Activated T-helper 1 cell treated with Interleukin-2 at 50 U/mL for 16 hours (primary cell): ENCODE measurements at places on chromosomes 12 and 14.

- DNase-seq = no peak
Measured at GRCh38 chr14:78983126-78983525, 813.0 kb downstream of the NRXN3 start.

DNA sequence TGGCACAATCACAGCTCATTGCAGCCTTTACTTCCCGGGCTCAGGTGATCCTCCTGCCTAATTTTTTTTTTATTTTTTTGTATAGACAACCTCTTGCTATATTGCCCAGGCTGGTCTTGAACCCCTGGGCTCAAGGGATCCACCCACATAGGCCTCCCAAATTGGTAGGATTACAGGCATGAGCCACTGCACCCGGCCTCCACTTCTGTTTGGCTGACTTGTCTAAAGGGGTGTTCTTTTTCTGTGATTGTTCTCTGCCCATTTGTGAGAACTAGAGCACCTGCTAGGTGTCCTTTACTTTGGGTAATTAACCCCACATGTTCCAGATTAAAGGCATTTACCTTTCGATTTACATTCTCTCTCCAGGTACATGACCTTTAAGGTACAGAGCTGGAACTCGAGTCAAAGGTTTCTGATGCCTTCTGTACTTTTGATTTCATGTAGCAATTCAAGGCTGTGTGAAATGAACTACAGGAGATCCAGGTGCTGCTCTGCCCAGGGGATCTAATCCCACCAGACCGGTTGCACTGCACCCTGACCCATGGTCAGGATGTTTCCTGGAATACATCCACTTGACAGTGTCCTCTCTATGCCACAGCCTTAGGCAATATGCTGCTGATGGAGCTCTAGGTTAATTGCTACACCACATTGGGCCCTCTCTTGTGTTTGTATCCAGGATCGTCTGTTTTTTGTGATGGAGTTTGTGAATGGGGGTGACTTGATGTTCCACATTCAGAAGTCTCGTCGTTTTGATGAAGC lies 163.6 kb downstream of the PRKCH start:
- no peak for DNase-seq

DNA sequence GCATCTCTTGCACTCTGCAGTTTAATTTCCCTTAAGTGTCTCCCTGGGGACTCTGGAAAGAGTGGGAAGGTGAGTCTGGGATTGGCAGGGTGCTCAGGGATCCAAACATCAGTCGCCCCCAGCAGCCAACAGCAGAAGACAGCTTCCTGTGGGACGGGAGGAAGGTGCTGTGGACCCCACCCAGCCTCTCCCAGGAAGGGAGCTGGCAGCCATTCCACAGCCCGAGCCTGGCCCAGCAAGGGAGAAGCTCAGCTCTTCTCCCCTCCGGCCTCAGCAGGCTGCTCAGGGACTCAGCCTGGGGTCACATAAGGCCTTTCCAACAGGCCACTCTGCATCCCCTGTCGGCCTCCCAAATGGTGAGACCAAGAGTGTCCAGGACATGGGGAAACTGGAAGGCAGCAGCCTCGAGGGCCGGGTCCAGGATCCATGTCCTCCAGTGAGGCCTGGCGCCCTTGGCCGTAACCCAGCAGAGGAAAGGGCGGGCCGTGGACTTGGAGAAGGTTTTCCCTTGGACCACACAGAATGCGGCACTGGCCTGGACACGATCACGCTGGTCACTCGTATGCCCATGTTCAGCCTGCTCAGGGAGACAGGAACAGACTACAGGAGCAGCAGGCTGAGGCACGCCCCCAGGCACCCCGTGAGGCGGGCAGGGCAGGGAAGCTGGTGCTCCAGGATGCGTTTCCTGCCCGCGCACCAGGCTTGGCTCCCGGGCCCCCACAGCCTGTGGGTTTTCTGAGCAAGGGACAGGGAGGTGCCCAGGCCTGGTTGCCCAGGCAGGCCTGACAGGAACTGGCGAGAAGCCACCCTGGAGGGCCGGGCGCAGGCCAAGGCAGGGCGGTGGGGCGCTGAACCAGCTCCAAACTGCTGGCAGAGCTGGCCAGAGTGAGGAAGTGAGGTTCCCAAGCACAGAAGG lies 3.5 kb downstream of the XRCC3 start:
- DNase-seq = no peak

- DNase-seq = no peak
Measured at GRCh38 chr12:89181271-89181920, 170.9 kb downstream of the DUSP6 start.

DNA sequence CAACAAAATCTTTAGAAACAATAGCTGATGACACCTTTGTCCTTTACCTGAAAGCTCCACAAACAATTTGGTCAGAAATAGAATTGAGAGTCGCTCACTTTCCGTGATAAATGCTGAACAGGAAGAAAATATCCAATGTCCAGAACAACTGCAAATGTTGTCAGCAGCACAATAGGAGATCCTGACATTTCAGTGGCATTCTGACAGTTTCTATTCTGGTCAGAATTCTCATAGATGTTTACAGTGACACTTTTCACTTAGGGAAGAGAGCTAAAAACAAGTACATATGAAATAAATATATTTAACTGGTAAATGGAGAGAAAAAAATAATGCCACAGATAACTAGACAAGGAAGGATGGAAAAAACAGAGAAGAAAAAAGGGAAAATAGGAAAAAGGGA lies 39.1 kb downstream of the MAGOHB start:
- DNase-seq = no peak

- DNase-seq = no peak
Measured at GRCh38 chr12:59122784-59123183, 202.5 kb upstream of the LRIG3 start.

GRCh38 chr12:75366629-75367028 lies 24.3 kb upstream of the GLIPR1L2 start:
- no peak for DNase-seq

- no peak for DNase-seq
Measured at GRCh38 chr14:99225436-99226203, 46.4 kb downstream of the BCL11B start.

- DNase-seq = no peak
Measured at GRCh38 chr14:89015016-89015415, 190.6 kb downstream of the TTC8 start.

GRCh38 chr14:49688701-49689030 lies 652 bp upstream of the POLE2 start:
- DNase-seq = no peak
